ENCODE measurements at places on chromosomes 1 and 21. TPM values are rescaled to one million over a fixed set of nuclear protein-coding genes. Genes with fewer than 3 reads are reported as not detected.

DNA sequence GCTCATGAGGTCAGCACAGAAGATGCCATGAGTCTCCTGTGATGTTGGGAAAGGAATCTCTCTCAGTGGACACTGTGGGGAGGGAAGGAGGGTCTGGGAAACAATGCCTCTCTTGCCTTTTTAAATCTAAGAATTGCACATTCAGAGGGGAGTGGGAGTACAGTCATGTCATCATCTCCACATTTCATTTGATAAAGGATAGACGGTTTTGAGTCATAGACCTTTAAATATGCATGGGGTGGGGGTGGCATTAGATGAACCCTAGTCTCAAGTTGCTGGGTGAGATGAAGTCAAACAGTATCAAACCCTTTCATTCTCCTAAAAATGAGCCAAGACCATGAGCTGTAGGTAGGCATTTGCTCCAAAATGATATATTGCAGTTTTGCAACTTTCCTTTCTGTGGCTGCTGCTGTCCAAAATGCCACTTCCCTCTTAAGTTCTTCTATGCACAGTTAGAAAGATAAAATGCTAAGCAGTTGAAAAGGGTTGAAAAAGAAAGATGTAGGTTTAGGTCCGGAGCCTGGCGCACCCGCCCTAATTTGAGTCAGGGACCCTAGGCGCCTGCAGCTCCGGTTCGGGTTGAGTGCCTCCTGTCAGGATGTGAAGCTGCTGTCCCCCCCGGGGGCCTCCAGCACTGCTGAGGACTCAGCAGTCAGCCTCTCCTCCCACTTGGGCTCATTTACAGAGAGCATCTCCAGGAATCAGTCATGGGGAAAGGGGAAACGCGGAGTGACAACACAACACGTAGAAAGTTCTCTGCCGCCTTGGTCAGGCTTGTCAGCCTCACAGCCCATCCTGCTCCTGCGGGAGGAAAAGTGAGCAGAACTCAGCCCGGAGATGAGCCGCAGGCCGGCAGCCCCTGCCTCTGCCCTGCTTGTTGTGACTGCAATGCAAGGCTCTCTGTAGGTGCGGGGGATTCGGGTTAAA lies 479.3 kb upstream of the RUNX1 start:
- no peak for DNase-seq

The S100A2 gene
- 2.2 TPM for polyA plus RNA-seq

The AQP10 gene
- not detected for polyA plus RNA-seq

DNA sequence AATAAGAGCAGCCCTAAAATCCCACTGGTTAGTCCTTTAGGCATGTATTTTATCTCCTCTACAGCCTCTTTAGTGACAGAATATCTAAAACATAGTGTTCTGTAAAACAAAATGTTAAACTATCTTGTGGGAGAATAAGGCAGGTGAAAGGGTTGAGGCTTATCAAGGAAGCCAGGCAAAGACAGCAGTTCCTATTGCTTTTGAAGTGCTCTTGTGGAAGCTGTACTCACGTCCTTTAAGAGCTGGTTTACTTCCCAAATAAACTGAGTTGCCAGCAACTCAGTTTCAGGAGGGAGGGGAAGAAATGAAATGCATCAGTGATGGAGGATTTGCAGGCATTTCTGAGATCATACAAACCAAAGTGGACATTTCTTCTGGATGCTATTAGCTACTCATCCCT lies 529.6 kb upstream of the ZRANB2 start:
- DNase-seq, result no peak

- no peak for DNase-seq
These were observed 9.2 kb downstream of the SLC35D1 start for GRCh38 chr1:67044631-67045270.

- DNase-seq, result no peak
These were observed 27.3 kb upstream of the LSS start for GRCh38 chr21:46255758-46256337.

- DNase-seq, result no peak
These were observed 212.7 kb upstream of the ESRRG start for GRCh38 chr1:216935901-216936300.

The PIK3CD gene
- polyA plus RNA-seq, result 4.2 TPM

The SPRR2F gene
- polyA plus RNA-seq, result not detected

GRCh38 chr1:154551474-154551873 lies 7.0 kb downstream of the UBE2Q1 start:
- DNase-seq, result no peak

The ETNK2 gene
- 3.0 TPM for polyA plus RNA-seq

GRCh38 chr1:69196071-69196470 lies 371.7 kb upstream of the LRRC7 start:
- DNase-seq, result no peak

DNA sequence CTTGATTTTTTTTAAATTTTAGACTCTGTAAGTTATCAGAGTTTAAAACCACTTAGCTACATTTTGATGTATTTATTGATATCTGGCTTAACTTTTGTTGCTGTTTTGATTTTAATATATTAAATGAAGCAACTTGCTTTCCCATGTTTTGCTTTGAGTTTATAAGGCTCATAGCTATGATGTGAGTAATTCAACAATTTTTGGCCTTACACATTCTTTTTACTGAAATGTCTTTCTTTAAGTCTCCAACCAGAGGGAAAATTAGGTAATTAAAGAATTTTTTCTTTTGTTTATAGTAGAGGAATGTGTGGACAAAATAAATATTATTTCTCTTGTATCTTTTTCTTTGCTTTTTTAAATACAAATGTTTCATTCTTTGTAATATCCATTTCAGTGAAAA lies 258.3 kb upstream of the ADAMTS5 start:
- no peak for DNase-seq

The GJA5 gene
- polyA plus RNA-seq, result 16.6 TPM

DNA sequence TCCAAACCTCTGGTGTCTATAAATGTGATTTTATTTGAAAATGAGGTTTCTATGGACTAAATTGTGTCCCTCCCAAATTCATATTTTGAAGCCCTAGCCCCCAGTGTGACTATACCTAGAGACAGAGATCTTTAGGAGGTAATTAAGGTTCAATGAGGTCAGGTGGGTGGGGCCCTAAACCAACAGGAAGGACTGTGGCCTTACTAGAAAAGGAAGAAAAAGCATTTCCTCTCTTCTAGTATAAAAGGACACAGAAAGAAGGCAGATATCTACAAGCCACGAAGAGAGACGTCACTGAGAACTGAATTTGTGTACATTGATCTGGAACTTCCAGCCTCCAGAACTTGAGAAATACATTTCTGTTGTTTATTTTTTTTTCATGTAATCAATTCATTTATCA lies 123.1 kb upstream of the RUNX1 start:
- no peak for DNase-seq

GRCh38 chr1:37795340-37796125 lies 1.9 kb downstream of the MANEAL start:
- DNase-seq, result peak; percentile 74

DNA sequence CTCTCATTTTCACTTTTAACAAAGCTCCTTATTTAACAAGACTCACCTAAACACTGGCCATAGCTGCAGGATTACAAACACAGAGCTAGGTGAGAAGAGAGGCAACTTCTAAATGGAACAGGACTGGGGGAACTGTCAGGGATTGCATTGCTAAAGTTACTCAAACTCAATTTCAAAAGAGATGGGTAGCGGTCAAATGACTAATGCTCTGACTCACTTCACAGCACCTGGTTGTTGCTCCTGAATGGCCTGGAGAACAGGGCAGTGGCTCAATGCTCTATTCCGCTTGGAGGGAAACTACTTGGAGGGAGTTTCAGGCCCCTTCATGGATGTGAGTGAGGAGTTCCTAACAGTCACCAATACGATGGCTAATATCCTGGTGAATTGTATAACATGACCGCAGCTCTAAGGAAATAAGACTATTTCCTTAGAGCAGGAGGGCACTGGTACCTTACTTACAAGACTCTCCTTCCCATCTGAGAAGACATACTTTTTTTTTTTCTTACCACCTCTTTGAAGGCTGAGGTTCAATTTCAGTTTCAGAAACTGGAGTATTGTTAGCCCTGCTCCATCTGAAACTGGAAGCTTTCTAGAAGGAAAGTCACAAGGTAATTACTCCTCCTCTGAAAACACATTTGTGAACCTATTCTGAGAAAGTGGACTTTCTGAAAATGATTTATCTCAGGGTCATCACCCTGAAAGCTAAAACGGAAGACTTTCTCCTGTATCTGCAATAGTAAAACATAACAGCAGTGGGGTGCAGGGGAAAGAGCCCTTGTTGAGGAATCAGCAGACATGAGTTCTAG lies 9.5 kb downstream of the DPT start:
- no peak for DNase-seq

DNA sequence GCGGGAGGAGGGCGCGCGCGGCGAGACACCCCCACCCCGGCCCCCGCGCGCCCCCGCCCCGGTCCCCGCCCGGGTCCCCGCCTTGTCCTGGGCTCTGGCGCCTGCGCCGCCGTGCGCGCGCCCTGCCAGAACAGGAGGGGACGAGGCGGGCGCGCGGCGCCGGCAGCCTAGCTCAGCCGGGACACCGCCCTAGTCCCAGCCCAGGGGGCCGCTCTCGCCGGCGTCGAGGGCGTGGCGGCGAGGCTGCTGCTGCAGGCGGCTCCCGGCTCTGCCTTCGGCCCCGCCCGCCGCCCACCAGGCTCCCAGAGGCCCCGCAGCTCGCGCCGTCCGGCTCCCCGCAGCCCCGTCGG lies at the start of gene RCAN3:
RCAN3 (plus strand) TSS at position 128 of the 350 bp plus-strand sequence. CDS start 11,537 bp downstream, outside the sequence.
- peak; percentile 75 for DNase-seq

The MASP2 gene
- 4.6 TPM for polyA plus RNA-seq

The CXADR gene
- polyA plus RNA-seq, result 0.63 TPM

- DNase-seq, result no peak
These were observed 30.5 kb upstream of the PIK3CD start for GRCh38 chr1:9621032-9621431.

DNA sequence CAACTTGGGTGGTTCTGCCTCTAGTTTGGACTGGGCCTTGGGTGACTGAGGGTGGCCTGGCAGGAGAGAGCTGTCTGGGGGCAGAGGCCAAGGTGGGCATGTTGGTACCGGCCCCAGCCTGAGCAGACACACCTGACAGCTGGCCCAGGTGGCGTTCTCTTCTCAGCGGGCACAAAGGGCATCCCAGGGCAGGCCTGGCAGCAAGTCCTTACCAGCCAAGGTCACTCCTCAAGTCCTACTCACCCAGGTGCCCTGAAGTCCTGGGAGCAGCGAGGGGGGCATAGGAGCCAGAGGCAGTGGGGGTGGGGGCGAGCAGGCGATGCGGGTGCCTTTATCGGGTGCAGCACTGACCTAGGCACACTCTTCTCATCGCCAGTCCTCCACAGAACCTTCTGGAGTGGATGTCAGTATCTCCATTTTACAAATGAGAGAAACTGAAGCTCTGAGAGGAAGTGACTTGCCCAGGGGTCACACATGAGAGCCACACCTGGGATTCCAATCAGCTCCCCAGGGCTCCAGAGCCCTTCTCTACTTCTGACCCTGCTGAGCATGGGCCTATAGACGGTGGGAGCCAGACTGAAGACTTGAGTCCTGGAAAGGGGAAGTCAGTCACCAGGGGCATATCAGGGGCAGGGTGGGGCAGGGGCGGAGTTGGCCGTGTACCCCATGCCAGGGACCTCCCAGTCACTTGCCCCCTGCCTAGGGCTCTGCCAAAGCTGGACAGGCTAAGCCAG lies 587 bp upstream of the SLC25A34 start:
- no peak for DNase-seq

- DNase-seq, result no peak
These were observed 8.7 kb downstream of the MRPS21 start for GRCh38 chr1:150302338-150302737.

DNA sequence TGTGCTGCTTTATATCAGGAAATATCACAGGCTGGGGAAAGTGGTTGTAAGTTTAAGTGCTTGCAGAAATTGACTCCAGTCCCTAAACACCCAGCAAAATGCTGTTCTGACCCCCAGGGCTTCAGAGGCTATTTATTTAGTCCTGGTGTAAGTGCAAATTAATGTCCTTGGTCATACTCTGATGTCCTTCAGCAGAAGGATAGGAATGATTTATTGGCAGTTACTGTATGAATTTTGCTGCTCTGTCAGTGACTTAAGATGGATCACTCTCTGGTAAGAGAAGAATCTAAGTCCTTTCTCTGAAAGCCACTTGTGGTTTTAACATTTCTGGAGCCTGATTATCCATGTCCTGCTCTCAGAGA lies 21.9 kb downstream of the FAM20B start:
- no peak for DNase-seq

GRCh38 chr21:46135782-46136395 lies 19.5 kb downstream of the FTCD start:
- DNase-seq, result no peak

Data from hindlimb muscle (tissue), 1 donor.